ENCODE measurements at places on chromosomes 7 and 10.

GRCh38 chr10:48890888-48891850 is 48.5 kb downstream of the LRRC18 start:
- DNase-seq, result no peak

- DNase-seq, result no peak
Measured at GRCh38 chr7:111094419-111094818, 3.5 kb downstream of the LRRN3 start.

- no peak for DNase-seq
Measured at GRCh38 chr10:17669185-17669872, 25.4 kb downstream of the STAM start.

GRCh38 chr10:104711302-104711721 is 70.2 kb downstream of the SORCS3 start:
- no peak for DNase-seq

DNA sequence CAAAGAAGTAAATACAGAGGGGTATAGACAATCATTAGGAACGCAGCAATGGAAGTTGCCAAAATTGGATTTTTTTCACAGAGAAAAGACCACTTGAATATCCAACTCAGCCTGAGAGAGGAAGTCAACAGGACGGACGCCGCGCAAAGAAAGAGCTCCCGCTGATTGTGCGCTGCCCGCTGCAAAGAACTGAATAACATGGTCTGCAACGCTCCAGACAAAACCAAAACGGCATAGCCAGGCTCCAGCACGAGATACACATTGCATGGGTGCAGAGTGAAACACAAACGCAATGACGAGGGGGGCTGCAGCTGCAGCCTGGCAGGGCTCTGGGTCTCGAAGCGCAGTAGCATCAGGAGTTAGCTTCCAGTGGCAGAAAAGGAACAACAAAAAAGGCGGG is 113.9 kb upstream of the MGMT start:
- DNase-seq, result no peak

DNA sequence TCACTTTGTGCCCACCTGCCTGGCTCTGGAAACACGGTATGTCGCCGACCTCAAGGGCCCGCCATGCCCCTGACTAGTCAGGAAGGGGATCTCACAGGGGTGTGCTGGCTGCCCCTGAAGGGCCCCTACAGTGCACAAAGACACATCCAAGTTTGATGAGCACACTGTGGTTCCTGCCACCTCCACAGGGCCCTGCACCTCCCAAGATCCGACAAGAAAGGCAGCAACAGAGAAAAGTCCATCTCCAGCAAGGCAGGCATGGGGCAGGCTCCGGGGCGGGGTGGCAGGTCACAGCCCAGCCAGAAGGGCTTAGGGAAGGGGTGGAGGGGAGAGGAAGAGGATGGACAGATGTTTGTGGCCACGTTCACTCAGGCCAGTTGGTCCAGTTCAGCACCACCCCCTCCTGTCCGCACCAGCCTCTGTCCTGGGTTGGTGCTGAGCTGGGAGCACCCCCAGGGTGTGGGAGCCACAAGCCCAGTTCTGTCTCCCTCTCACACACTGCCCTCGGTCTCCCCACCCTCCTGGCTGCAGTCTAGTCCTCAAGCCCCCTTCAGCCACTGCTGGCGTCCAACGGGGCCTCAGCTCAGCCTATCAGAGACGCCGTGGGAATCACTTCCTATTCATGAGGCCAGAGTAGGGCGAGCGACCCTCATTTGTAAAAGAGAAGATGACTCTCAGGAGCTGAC is 11.5 kb downstream of the DRGX start:
- no peak for DNase-seq

- DNase-seq, result no peak
Measured at GRCh38 chr10:15540727-15541126, 169.6 kb upstream of the FAM171A1 start.

DNA sequence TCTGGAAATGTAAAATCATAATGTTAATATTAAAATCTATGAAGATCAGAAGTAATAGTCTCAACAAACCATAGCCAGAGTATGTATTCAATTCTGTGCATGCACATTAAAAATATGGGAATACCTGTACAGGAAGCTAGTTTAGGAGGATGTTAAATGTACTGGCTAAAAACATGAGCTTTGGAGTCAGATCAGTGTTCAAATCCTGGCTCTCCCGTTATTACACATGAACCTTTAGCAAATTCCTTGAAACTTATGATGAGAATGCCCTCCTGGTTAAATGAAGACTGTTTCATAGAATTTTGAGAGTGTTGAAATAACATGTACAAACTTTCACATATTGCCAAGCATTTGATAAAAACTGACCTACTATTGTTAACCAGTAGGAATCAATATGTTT is 4.6 kb downstream of the ARL4A start:
- no peak for DNase-seq

DNA sequence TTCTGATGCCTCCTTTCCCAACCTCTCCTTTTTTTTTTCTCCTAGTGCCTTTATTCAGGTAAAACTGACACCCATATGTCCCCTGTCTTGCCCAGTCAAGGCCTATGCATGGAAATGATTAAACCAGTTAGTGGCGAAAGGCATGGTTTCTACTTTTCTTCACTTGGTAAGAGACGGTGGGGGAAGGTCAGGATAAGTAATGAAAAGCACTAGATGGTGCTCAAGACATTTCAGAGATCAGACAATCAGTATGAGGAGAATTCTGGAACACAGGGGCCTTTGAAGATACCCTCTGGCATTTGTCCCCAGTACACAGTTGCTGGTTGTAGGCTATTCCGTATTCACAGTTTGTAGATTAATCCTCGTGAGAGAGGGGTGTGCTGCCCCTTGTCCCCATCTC is 121.2 kb downstream of the RTKN2 start:
- DNase-seq, result no peak

- no peak for DNase-seq
Measured at GRCh38 chr7:20839987-20840386, 53.3 kb upstream of the SP8 start.

DNA sequence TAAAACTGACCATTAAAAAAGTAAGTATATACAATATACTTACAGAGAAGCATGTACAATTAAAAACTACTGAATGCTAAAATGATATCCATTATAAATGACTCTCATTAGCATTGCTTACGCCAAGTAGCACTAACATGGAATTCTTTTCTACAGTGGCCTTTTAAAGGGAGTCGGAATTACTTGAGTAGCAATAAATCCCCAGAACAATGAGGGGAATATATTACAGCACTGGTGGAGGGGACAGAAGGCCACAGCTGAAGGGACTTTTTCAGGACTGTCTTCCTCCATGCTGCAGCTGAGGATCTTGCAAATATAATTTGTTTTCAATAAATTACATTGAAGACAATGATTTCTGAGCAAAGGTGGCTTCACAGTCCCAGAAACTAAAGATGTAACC is 97.0 kb downstream of the ALOX5 start:
- DNase-seq, result no peak

DNA sequence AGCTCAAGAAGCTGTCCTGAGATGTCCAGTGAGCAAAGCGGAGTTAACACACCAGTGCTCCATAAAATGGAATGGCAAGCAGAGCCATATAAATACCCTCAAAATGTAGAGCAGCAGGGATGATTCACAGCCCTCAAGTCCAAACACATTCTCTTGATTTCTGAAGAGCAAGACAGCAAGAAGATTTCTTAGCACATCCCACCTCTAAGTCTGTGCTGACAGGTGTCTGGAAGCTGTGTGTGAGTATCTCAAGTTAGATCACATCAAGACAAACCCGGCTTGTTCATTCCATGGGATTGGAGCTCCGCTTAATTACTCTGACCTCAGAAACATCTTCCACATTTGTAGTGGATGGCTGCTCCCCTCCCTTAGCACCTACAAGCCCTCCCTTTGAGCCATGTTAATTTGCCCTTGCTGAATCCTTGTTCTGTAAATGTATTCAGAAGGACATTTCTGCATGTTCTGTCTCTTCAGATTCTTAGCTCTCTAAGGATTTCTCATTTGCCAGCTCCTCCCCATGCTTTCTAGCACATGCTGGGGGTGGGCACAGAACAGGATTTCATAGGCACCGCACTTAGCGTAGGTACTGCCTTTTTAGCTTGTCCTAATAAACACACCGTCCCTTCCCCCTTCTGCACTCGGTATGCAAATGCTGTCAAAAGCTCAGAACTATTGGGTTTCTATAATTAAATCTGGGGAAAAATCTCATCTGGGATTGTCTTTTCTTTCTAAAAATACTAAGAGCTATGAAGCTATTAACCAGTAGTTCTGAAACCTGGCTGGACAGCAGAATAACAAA is 112.7 kb downstream of the CPXM2 start:
- DNase-seq, result no peak

DNA sequence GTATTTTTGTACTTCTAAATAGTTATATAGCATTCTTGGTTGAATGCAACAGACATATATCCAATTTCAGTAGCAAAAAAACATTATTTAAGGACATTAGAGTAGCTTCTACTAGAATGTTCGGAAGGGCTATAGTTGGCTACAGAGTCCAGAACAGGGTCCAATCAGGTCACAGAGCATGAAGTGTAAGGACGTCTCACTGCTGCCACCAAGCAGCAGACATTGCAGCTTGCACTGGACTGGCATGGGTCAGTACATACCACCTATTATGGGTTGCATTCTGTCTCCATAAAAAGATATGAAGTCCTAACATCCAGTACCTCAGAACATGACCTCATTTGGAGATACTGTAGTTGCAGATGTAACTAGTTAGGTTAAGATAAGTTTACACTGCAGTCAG is 87.3 kb downstream of the LHFPL3 start:
- DNase-seq, result no peak

DNA sequence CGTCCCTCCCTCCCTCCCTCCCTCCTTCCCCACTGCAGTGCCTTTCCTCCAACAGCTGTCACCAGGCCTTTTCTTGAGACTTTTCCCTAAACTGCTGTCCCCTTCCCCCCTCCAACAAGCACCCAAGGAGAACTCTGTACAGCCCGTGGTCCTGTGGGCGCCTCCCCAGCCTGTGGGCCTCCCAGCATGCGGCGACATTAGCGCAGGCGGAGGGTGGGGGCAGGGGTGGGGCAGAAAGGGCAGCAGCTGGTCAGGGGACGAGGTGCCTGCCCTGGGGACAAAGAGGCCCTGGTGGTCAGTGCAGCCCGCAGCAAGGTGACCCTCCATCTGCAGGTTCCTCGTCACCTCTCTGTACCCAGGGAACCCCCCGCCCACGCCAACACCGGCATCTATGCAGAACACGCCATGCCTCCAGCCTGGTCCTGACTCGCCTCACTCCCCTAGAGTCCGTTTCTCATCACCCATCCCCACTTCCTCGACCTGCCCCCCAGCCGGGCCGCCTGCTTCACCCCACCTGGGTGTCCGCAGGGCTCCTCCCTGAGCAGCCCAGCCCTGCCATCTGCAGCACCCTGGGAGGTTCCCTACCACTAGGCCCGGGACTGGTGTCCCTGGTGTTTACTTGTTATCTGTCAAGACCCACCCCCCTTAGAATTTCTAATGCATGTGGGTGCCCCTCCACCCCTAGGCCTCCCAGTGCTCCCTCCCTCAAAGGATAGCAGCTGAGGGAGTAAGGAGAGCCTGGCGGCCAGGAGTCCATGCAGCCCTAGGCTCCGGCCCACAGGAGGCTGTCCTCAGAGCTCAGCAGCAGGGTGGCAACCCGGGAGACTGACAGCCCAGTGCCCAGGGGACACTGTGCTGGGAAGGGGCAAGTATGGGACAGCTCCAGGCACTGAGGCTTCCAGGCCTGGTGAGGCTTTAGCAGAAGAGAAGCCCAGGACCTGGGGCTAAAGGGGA is 147.8 kb downstream of the ARHGAP22 start:
- no peak for DNase-seq

- no peak for DNase-seq
Measured at GRCh38 chr7:140053812-140054539, 8.8 kb downstream of the PARP12 start.

GRCh38 chr10:6351495-6351894 is 148.8 kb downstream of the PFKFB3 start:
- DNase-seq, result no peak

DNA sequence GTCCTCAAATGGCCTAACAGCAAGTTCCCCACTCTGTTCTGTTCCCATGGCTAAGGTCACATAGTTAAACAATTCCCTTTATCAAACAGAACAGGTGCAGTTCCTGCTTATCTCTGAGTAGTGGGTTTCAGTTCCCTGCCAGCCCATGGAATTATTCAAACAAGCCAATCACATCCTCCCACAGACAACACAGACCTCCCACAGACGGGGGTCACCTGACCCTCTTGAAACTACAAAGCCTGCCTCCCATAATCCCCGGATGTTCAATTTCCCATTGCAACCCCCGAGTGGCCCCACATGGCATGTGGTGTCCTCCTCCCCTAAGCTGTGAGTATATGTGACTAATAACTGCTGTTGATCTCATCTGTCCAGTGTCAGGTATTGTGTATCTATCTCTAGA is 64.1 kb downstream of the TMEM168 start:
- no peak for DNase-seq

- DNase-seq, result no peak
Measured at GRCh38 chr7:47415318-47416212, 166.3 kb downstream of the TNS3 start.
